Retinal pigment epithelial cell (primary cell): ENCODE measurements at places on chromosomes 3 and 15.

- no peak for DNase-seq
Measured at GRCh38 chr3:101913168-101913567, 63.9 kb downstream of the NFKBIZ start.

GRCh38 chr3:46709157-46709654 is 8.0 kb downstream of the TMIE start:
- no peak for DNase-seq

GRCh38 chr15:91844928-91845327 is 8.6 kb upstream of the SLCO3A1 start:
- DNase-seq: no peak

- DNase-seq: no peak
Measured at GRCh38 chr15:68725736-68726135, 95.0 kb downstream of the ANP32A start.

DNA sequence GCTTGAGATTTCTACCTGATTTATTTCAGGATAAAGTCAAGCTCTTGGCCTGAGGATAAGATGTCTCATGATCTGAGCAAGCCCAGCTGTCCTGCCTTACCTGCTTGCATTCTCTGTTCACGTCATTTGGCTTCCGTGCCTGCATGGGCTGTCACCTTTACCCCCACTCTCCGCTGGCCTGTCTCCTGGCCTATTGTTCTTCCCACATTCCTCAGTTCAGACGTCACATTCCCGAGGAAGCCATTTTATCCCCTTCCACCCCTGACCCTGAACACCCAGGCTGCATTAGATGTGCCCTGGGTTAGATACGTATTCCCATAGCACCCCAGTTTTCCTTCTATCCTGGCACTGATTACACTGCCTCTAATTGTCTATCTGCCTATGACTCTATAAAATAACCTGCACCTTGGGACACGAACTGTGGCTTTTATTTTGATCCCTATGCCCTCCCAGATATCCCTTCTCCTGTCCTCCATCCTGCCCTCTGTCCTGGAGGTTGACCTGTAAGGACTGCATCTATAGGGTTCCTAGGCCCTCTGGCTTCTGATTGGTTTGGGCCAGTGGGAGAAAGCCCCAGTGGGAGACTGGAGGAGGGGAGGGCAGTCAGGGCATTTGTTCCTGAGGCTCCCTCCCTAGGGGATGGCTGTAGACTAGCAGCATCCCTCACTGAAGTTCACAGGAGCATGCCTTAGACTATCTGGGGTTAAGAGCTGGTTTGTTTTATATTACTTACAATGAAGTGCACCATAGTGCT is 19.2 kb upstream of the UBE2Q2 start:
- no peak for DNase-seq

DNA sequence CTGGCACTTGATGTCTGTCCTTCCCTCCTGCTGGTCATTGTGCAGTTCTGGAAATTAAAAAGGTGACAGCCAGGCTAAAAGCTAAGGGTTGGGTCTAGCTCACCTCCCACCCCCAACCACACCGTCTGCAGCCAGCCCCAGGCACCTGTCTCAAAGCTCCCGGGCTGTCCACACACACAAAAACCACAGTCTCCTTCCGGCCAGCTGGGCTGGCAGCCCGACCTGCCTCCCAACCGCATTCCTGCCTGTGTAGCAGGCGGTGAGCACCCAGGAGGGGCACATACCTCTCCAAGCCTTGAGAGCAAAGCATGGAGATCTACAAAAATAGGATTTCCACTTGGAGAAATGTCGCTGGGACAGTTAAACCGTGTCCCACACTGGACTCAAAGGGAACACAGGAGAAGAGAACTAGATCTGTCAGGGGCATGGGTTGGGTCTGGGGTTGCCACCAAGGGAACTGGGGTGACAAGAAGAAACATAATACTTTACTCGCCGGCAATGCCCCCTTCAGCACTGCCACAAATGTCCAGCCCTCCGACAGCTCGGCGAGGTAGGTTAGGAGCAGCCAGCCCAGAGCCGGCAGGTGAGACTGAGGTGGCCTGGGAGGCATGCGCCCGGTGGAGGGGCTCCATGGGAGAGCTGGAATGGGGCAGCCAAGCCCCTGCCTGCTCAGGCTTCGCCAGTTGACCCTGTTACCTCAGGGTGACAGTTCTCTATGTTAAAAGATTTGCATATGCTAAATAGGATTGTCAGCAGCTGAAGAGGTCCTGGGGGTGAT is 52.2 kb downstream of the EXOG start:
- no peak for DNase-seq

DNA sequence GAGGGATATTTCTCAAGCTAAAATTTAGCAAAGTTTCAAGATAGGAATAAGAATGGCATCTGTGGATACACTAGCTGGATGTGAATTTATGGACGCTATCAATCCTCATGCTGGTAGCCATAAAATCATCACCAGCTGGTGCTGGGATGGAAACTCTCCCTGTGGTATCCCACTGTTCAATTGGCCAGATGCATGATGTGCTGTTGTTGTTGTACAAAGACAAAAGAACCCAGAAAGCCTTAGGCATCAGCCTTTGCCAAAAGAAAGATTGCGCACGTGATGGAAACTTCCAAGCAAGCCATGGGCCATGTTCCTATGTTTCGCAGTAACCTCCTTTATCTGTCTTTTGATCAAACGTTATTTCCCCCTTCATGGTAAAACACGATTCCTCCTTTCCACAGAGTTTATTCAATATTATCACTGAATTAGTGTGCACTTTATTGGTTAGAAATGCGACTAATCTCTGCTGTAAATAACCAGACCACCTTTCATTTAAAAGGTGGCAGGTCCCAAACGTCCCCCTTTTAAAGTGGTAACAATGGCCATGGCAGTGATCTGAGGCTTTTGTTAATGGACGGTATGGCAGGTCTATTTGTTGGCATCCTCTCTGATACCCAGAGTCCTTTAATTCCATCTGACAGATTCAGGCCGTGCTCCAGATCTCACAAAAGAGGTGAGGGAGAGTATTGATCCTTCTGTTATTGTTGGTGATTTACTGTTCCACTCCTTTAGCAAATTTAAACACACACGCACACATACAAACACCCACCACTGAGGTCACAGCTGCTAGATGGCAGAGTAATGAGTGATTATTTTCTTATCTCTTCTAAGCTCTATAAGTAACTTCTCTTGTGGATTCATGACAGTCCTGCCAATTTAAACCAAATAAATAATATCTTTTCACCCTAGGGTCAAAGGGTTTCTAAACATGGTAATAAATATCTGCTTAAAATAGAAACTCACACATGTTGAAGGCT is 291.2 kb upstream of the KCNMB2 start:
- DNase-seq: no peak

- no peak for DNase-seq
Measured at GRCh38 chr15:98035134-98035533, 74.6 kb downstream of the ARRDC4 start.

DNA sequence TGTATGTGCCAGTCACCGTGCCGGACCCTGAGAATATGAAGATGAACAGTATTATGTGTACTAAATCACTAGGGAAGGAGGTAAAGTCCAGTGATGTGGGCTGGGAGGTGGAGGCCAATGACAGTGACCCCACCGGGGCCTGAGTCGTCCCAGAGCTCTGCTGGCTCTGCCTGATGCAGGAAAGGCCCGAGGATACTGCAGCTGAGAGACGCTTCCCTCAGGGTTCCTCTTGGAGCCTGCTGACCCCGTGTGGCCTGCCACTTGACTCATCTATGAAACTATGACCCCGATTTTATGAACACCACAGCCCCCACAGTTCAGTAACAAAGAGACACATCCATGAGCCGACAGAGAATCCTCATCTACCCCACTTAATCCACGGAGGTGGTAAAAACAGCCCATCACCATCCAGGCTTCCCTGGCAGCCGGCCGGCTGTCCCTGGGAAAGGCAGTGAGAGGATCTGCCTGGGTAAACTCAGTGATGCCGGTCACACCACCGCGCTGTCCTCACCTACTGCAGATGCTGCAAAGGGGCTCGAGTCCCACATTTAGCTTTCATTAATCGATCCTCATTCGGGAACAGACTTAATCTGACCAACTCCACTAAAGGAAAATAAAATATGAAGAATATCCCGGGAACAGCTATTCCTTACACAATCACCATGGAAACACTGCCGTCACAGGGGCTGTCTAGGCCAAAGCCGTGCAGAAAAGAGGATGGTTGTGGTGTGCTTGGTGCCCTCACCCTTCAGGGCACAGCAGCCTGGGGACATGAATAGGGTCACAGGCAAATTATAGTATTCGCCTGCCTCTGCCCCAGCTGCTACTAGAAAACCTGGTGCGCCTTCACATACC is 82.9 kb downstream of the ARRDC4 start:
- no peak for DNase-seq

- DNase-seq: no peak
Measured at GRCh38 chr3:113594066-113594465, 61.7 kb downstream of the SIDT1 start.

DNA sequence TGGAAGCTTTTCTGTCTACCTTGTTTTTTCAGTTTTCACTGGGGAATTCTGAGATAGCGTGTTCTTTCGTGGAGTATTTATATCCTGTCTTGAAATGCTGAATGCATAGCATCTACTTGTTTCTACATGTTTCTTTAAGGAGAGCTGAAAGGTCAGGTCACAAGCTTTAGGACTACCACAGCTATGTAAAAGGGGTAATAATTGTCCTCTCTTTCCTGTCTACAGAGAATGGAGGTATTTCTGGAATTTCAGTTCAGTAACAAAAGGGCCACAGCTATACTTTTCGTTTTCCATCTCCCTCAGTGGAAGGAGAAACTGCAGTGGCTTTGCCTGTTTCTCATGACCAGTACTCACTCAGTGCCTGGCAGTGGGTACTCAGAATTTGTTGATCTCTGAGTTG is 4.7 kb downstream of the INAFM2 start:
- DNase-seq: no peak

GRCh38 chr15:85607842-85608241 is 186.9 kb downstream of the KLHL25 start:
- no peak for DNase-seq

DNA sequence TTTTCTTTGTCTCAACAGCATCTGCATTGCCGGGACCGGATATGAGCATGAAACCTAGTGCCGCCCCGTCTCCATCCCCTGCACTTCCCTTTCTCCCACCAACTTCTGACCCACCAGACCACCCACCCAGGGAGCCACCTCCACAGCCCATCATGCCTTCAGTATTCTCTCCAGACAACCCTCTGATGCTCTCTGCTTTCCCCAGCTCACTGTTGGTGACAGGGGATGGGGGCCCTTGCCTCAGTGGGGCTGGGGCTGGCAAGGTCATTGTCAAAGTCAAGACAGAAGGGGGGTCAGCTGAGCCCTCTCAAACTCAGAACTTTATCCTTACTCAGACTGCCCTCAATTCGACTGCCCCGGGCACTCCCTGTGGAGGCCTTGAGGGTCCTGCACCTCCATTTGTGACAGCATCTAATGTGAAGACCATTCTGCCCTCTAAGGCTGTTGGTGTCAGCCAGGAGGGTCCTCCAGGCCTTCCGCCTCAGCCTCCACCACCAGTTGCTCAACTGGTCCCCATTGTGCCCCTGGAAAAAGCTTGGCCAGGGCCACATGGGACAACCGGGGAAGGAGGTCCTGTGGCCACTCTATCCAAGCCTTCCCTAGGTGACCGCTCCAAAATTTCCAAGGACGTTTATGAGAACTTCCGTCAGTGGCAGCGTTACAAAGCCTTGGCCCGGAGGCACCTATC is 5.0 kb downstream of the NUTM1 start:
- DNase-seq: no peak

DNA sequence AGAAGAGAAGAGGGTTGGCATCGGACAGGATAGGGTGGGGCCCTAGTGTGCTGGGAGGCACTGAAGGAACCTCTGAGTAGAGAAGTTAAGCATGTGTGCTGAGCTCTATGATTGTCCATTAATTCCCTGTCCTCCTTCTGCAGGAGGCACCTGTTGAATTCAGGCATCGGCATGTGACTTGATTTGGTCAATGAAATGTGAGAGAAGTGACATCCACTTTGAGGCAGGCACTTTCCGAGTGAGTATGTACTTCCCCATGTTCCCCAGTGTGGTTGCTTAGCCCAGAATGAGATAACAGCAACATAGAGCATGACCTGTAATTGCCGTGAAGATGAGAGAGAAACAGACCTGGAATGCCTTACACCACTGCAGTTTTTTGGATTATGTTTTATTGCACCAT is 224.8 kb downstream of the RPLP1 start:
- DNase-seq: no peak

DNA sequence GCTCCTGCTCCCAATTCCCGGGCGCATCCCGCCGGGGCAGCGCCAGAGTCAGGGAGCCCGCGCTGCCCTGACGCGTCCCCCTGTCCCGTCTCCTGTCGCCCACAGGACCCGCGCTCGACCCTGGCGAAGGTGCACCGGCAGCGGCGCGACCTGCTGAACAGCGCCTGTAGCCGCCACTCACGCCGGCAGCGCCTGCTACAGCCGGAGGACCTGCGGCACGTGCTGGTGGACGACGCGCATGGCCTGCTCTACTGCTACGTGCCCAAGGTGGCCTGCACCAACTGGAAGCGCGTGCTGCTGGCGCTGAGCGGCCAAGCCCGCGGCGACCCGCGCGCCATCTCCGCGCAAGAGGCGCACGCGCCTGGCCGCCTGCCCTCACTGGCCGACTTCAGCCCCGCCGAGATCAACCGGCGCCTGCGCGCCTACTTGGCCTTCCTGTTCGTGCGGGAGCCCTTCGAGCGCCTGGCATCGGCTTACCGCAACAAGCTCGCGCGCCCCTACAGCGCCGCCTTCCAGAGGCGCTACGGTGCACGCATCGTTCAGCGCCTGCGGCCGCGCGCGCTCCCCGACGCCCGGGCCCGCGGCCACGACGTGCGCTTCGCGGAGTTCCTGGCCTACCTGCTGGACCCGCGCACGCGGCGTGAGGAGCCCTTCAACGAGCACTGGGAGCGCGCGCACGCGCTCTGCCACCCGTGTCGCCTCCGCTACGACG is 16.9 kb downstream of the C3orf22 start:
- no peak for DNase-seq

- DNase-seq: no peak
Measured at GRCh38 chr15:26806151-26806550, 33.3 kb upstream of the GABRB3 start.

DNA sequence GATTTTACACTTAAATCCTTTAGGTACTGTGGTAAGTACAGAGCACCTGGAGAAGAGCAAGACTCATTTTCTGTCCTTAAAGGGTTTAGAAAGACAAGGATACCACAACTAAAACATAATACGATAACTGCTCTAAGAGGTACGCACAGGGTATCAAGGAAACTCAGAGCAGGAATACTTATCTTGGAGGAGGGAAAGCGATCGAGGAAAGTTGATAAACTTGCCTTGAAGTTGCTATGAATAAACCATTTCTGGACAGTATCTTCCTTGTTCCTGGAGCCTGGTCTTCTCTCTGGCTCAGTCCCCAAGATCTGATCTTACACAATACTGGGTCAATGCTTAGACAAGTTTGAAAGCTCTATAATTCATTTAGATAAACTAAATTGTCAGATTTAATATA is 17.6 kb upstream of the GATM start:
- DNase-seq: no peak

DNA sequence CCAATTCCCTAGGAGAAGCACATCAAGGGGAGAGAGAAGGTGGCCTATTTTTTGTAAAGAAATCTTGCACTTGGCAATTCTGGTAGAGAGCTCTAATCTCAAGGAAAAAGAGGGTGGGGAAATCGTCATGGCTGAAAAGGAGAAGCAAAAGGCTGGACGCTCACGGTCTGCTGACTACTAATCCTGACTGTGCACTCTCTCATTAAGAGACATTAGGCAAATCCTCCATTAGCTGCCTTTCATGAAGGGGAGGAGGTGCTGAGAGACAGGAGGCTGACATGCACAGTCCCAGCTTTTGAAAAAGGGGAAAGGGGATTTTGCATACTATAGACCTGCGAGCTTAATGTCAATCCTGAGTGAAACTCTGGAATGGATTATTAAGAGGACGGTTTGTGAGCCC is 170.0 kb downstream of the NR2F2 start:
- peak; percentile 2 for DNase-seq
